CD4-positive, alpha-beta T cell treated with Interleukin-4 for 1 hour (primary cell): ENCODE measurements at places on chromosomes 5 and 9.

DNA sequence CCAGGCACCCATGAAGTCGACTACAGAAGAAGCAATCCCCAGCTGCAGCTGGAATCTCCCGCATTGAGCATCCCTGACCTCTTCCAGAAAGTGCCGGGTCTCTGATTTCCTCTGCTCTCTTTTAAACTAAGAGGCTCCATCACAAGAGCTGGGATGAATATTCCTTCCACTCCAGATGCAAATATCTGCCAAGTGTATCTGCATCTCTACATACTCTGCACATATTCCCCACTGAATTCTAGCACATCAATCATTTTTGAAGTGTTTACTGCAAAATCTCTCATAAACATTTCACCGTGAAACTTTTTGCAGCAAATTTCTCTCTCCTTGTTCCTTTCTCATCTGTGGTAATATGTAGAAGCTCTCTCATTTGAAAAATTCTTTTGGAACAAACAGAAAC lies 161.5 kb downstream of the GABRB2 start:
- DNase-seq, result no peak

- DNase-seq, result no peak
Observed at GRCh38 chr5:98314292-98314691, 459.2 kb upstream of the RGMB start.

- DNase-seq, result no peak
Observed at GRCh38 chr9:27888661-27889295, 315.5 kb upstream of the C9orf72 start.

DNA sequence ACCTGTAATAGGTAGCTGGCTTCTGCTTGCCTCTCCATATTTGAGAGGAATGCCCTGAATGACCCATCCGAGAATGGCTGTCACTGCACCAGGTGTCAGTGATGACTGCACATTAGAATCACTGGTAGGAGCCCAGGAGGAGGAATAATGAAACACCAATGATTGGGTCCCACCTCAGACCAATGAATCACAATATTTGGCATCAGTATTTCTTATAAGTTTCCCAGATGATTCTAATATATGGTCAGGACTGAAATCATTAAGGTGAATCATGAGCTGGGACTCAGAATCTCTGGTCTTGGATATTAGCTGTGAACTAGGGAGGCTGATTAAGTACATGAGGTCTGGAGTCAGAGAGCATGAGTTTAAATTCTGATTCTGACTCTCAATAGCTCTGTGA lies 23.4 kb downstream of the ARSB start:
- no peak for DNase-seq

- no peak for DNase-seq
Observed at GRCh38 chr9:70656281-70656680, 241.8 kb upstream of the KLF9 start.

- no peak for DNase-seq
Observed at GRCh38 chr9:83582029-83582428, 40.9 kb upstream of the IDNK start.

GRCh38 chr5:7078901-7079300 lies 317.0 kb upstream of the ADCY2 start:
- no peak for DNase-seq

DNA sequence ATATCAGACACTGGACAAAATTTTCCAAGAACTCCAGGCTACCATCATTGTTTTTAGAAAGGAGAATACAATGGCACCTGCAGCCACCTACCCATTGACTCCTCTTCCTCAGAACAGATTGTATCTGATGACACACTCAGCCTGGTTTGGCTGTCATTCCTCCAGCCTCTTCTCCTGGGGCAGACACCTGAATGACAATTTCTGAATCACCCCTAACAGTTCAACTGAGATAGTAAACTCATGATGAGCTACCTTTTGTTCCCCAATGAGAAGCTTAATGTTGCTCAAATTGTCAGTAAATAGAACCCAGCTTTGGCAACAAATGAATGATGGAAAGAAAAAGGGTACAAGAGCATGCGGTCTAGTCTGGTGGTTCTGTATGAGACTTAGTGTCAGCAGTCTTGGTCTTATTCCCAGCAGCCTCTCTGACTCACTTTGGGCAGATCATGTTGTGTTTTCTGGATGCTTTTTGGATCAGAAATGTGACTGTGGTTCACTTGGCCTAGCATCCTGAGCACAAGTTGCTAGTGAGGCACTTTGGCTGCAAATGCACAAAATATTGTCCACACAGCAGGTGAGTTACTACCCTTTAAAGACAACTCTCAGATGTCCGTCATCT lies 78.3 kb downstream of the MAMDC2 start:
- DNase-seq, result no peak

DNA sequence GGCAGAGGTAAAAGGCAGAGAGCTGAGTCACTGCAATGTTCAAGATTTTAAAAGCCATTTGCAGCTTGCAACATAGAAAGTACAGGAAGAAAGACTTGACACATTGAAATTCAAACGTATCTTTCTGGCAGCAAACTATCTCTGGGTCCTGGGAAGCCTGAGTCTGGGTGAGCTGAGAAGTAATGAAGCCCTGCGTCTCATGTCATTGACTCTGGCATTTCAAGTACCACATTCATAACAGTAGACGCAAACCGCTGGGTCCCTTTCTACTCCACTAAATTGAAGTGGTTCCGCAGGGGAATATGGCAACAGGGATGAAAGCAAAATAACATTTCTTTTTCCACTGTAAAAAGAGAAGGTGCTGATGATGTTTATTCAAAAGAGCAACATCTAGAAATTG lies 694.3 kb downstream of the BRINP1 start:
- no peak for DNase-seq

DNA sequence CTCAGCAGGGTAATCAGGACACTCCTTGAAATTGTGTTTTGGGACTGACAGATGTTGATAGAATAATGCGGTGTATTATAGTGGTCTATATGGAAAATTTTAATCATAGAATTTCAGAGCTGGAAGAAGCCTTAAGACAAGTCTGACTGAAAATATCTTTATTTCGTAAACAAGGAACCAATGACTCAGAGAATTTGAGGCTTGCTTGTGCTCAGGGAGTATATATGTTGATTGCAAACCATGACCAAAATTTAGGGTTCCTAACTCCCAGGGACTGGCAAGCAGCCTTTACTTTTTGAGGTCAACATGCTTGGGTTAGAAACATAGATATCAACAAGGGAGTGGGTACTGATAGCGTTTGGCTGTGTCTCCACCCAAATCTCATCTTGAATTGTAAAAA lies 287.2 kb downstream of the CD180 start:
- no peak for DNase-seq

- no peak for DNase-seq
Observed at GRCh38 chr5:112861638-112861985, 525 bp downstream of the SRP19 start.

GRCh38 chr9:112434487-112434886 lies 52.1 kb upstream of the KIAA1958 start:
- DNase-seq, result no peak

- no peak for DNase-seq
Observed at GRCh38 chr5:102570747-102571146, 71.9 kb upstream of the SLCO6A1 start.

GRCh38 chr9:134218230-134218629 lies 53.9 kb upstream of the RNU6ATAC start:
- DNase-seq, result no peak

DNA sequence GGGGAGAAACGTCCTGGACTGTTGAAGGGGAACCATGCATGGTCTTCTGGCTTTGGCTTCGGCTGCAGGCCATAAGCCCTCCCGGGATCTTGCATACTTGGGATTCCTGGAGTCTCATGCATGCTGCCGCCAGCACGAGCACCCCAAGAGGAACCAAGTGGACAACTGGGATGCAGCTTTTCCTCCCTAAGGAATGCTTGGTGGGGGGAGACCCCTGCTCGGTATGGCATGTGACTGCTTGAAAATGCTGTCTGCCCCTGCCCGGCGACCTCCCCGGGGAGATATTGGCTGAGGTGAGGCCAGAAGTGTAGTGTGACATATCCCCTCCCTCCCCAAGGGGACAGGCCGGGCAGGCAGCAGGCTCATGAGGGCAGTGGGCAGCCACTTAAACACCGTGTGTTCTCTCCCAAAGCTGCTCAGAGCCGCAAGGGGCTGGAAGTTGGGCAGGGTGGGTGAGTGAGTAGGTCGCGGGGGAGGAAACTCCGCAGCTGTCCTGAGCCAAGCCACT lies 15.7 kb downstream of the TMEM171 start:
- no peak for DNase-seq

- no peak for DNase-seq
Observed at GRCh38 chr9:5643005-5643624, 14.2 kb downstream of the RIC1 start.

DNA sequence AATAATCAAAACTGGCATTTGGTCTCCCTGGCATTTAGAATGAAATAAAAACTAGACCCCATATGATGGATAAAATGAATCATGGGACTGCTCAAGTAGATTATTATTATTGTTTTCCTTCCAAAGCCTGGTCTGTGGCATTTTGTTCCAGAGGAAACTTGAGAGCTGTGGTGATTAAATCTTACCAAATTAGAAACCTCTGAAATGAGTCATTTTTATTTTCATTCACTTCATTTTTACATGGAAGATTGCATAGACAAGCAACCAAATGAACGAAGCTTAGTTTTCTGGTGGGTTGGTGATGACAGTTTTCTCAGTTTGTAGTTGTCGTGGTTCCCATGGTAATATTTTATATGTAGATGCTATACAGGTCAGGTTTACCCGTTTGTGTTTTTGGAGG lies 23.4 kb downstream of the PAM start:
- DNase-seq, result no peak

GRCh38 chr9:126114409-126114760 lies 212.2 kb upstream of the MVB12B start:
- DNase-seq, result no peak

- no peak for DNase-seq
Observed at GRCh38 chr9:113231701-113232100, 10.4 kb downstream of the SLC31A1 start.

- DNase-seq, result no peak
Observed at GRCh38 chr5:96595300-96596090, 66.7 kb upstream of the CAST start.

DNA sequence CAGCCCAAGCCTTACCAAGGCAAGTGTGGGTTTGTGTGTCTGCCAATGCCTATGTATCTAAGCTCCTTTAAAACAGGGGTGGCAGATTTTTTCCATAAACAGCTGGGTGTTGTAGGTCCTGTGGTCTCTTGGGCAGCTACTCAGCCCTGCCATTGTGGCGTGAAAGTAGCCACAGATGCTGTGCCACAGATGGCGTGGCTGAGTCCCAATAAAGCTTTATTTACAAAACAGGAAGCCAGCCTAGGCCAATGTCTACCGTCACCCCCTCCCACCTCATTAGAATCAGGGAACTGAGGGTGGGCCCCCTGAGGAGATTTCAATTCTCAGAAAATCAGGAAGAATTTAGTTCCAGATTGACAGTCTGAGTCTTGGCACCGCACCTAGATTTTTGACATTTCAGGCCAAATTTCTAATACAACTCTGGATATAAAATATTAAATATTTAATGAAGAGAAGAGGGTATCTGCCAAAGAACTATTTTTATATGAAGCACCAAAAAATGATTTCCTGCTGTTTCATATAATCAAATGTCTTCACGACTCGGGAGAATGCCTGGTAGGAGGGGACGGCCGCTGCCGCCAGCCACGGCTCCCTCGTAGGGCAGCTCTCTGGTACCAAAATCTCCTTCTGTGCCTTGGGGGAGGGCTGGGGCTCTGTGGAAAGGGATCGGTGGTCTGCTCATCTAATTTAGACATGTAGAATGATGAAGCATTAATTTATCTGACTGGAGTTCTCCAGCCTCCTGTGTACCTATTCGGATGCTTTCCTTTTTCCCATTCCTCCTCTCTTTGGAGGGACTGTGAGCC lies 420.9 kb downstream of the IRX2 start:
- no peak for DNase-seq

GRCh38 chr5:61732369-61732768 lies 400.3 kb downstream of the ZSWIM6 start:
- no peak for DNase-seq
